Upper lobe of right lung (tissue), 1 donor: ENCODE measurements at places on chromosomes 5 and 9. TPM values are rescaled to one million over a fixed set of nuclear protein-coding genes. Genes with fewer than 3 reads are reported as not detected.

DNA sequence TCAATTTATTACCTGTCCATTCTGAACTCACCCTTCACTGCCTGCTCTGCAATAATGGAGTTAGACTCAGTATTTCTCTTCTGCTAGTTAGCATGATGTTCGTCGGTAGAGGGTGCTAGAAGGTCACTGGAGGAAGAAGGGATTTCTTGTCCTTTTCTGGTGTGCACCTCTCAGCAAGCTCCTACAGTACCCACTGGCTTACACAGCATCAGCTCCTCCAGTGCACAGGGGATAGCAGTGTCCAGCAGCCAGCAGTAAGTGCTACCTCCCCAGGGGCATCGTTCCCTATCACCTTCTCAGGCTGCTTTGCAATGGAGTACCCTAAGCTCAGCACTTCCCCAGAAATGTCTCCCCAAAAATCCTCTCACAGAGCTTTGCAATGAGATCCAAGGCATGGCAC lies 45.9 kb upstream of the APC start:
- H3K27ac ChIP-seq: no peak overlapping the region
- no peak overlapping the region for H3K4me3 ChIP-seq
- DNase-seq: no peak
- H3K4me1 ChIP-seq: no peaks in the 10 kb centered on the region
- no peaks in the 10 kb centered on the region for H3K27me3 ChIP-seq
- no peaks in the 10 kb centered on the region for H3K36me3 ChIP-seq

The TSSK1B gene
- total RNA-seq: not detected

The FOXD4L3 gene
- not detected for total RNA-seq

DNA sequence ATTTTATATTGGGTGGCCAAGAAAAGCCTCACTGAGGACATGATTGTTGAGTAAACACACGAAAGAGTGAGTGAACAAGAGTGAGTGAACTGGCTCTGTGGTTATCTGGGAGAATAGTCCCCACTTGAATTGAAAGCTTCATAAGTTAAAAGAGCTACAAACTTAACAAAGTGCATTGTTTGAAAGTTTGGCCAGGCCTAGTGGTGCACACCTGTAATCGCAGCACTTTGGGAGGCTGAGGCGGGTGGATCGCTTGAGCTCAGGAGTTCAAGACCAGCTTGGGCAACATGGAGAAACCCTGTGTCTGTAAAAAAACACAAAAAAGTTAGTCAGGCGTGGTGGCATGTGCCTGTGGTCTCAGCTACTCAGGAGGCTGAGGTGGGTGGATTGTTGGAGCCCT lies 26.9 kb downstream of the SMC2 start:
- H3K4me3 ChIP-seq: no peak overlapping the region
- H3K27ac ChIP-seq: no peak overlapping the region
- no peak for DNase-seq
- H3K27me3 ChIP-seq: no peaks in the 10 kb centered on the region
- peaks cover 25% of the 10 kb centered on the region for H3K36me3 ChIP-seq

DNA sequence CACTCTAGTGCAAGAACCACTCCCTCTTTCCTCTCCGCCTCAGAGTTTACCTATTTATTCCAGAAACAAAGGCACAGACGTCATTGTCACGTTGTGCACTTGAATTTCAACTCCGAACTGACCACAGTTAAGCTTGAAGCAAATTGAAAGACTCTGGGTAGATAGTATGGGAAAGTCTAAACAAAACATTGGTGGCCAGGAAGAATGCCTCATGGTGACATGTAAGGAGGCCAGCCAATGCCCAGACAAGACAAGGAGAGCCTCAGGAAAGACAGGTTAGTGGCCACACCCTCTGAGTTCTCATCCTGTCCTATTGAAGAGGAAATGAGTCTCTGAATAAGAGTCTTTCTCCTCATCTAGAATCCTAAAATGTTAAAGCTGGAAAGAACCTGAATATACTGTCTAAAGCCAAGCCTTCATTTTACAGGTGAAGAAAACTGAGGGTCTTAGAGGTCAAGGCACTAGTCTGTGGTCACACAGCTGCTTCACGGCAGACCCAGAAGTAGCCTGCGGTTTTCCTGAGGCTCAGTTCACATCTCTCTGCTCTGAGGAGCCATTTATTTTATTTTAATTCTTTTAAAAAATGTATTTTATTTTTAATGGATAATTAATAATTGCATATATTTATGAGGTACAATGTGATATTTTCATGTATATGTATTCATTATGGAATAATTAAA lies 30.2 kb downstream of the ZFAND5 start:
- DNase-seq: no peak
- no peak overlapping the region for H3K4me3 ChIP-seq
- no peak overlapping the region for H3K27ac ChIP-seq
- H3K27me3 ChIP-seq: no peaks in the 10 kb centered on the region

DNA sequence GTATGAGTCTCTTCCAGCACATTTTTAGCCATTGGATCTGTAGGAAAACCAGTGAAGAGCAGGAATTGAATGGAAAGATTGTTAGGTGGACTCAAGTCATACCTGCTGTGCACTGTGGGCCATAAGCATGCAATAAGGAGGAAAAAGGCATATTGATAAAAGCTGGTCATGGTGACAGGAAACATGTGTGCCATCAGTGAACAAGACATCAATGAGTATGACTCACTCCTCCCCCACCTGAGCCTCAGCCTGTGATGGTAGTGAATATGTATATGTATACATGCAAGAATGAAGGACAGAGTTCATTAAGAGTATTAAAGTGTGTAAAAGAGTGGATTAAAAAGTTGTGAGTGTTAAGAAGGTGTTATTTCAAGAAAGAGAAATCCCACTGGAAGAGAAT lies 164.5 kb downstream of the TMEM38B start:
- no peaks in the 10 kb centered on the region for H3K27me3 ChIP-seq
- no peak overlapping the region for H3K4me3 ChIP-seq
- H3K4me1 ChIP-seq: no peaks in the 10 kb centered on the region
- H3K36me3 ChIP-seq: no peaks in the 10 kb centered on the region
- H3K27ac ChIP-seq: no peak overlapping the region

- peaks cover 32% of the 10 kb centered on the region for H3K4me1 ChIP-seq
- no peaks in the 10 kb centered on the region for H3K36me3 ChIP-seq
- H3K27ac ChIP-seq: no peak overlapping the region
- no peak overlapping the region for H3K4me3 ChIP-seq
- DNase-seq: peak; percentile 57
Observed at GRCh38 chr9:126614455-126615244, 922 bp downstream of the LMX1B start.

- no peak for DNase-seq
- H3K36me3 ChIP-seq: no peaks in the 10 kb centered on the region
- no peaks in the 10 kb centered on the region for H3K4me1 ChIP-seq
- no peaks in the 10 kb centered on the region for H3K27me3 ChIP-seq
Observed at GRCh38 chr9:107024193-107024592, 161.2 kb downstream of the ZNF462 start.

DNA sequence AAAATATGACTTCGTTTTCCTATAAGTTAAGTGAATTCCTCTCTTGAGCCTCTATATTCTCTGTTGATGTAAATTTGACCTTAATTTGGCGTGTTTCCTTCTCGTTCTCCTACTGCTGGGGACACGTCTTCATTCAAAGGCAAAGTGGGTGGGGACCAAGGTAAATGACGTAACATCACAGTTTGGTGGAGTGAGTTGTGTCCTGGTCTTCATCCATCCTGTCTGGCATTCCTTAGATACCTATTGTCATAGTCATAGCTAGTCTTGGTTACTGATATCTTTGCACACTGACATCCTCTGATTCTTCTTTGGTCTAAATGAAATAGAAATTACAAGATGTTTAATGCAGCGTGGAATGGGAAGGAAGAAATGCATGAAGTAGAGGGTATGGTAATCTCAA lies 108.5 kb downstream of the NNT start:
- H3K36me3 ChIP-seq: no peaks in the 10 kb centered on the region
- no peak overlapping the region for H3K4me3 ChIP-seq
- H3K27ac ChIP-seq: no peak overlapping the region
- DNase-seq: no peak
- H3K4me1 ChIP-seq: no peaks in the 10 kb centered on the region
- no peaks in the 10 kb centered on the region for H3K27me3 ChIP-seq

DNA sequence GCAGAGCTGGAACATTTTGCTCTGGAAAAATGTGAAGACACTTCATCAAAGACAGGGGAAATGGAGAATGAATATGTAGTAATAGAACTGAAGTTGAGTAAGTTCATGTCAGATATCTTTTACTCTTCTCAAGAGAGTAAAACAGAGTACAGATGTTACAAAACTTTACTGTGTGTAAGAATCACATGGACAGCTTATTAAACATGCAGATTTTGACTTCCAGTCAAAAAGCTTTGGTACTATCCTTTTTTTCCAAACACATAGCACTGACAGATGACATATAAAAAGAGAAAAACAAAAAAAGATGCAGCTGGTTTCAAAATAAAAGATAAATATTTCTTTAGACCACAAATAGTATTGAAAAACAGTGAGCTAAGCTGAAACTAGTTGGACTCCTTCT lies 115.4 kb downstream of the FBN2 start:
- no peaks in the 10 kb centered on the region for H3K27me3 ChIP-seq
- H3K4me3 ChIP-seq: no peak overlapping the region
- no peak overlapping the region for H3K27ac ChIP-seq
- H3K36me3 ChIP-seq: no peaks in the 10 kb centered on the region
- DNase-seq: no peak

DNA sequence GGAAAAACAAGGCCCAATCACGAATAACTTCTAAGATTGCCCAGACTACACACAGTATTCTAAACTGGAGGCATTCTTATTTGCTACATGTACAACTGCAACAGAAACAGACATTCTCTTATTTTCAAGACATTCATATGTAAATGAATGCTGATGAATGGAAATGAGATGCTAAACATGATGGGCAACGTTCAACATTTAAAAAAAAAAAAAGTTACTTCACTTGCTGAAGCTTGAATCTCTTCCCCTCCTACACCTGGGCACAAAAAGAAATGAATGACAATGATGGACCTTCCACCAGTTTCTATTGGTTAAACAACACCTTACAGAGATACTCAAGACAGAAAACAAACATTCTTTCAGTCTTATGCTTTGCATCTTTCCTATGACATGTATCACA lies 160.5 kb downstream of the BNC2 start:
- H3K27ac ChIP-seq: no peak overlapping the region
- no peak for DNase-seq
- no peak overlapping the region for H3K4me3 ChIP-seq
- H3K36me3 ChIP-seq: no peaks in the 10 kb centered on the region

The NKD2 gene
- 64.4 TPM for total RNA-seq

DNA sequence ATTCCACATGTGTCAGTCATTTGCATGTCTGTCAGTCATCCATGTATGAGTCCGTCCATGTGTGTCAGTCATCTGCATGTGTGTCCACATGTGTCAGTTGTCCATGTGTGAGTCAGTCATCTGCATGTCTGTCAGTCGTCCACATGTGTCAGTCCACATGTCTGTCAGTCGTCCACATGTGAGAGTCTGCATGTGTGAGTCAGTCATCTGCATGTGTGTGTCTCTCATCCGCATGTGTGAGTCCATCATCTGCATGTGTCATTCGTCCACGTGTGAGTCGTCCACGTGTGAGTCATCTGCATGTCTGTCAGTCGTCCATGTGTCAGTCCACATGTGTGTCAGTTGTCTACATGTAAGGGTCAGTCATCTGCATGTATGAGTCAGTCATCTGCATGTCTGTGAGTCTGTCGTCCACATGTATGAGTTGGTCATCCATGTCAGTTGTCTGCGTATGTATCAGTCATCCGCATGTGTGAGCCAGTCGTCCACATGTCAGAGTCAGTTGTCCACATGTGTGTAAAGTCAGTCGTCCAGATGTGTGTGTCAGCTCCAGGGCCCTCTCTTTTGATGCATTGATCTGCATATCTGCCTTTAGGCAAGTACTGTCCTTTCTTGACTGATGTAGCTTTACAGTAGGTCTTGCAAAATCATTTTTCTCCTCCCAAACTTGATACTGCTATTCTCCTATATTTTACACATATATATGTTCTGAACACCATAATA lies 72.5 kb upstream of the CACNA1B start:
- no peak overlapping the region for H3K27ac ChIP-seq
- H3K4me1 ChIP-seq: no peaks in the 10 kb centered on the region
- DNase-seq: no peak
- H3K36me3 ChIP-seq: peaks cover 48% of the 10 kb centered on the region
- no peak overlapping the region for H3K4me3 ChIP-seq

DNA sequence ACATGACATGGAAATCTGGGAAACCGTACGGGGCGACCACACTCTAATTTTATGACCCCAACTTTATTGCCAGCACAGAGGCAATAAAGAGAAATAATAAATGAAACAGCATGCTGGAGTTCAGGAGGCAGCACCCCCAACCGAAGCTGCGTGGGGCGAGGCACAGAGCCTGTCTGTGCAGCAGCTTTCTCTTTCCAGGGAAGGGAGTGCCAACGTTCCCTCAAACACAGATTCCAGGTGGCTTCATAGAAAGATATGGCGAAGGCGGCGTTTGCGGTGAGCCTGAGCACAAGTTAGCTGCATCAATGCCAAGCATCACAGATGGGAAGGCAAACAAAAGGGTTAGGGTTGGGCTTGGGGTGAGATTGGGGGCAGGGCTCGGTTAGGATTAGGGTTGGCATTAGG lies 114.8 kb downstream of the HSD17B3 start:
- H3K36me3 ChIP-seq: no peaks in the 10 kb centered on the region
- no peaks in the 10 kb centered on the region for H3K4me1 ChIP-seq
- H3K4me3 ChIP-seq: no peak overlapping the region
- H3K27me3 ChIP-seq: no peaks in the 10 kb centered on the region

DNA sequence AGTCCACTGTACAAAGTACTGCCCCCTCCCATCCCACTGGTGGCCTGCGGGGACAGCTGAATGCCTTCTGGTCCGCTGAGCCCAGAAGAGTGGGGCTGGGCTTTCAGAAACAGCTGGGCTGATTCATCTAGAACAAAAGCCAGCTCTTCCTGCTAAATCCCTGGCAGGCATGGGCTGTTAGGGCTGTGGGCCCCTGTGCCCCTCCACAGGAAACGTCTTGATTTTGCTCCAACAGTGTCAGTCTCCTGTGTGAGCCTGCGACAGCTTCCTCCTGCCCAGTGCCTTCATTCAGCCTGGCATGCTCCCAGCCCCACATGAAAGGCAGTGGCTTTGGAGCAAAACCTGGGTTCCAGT lies 6.9 kb upstream of the GSN start:
- H3K4me3 ChIP-seq: no peak overlapping the region
- H3K4me1 ChIP-seq: peaks cover 11% of the 10 kb centered on the region
- H3K27me3 ChIP-seq: no peaks in the 10 kb centered on the region
- no peak for DNase-seq
- H3K27ac ChIP-seq: no peak overlapping the region
- no peaks in the 10 kb centered on the region for H3K36me3 ChIP-seq

- no peaks in the 10 kb centered on the region for H3K27me3 ChIP-seq
- no peak for DNase-seq
- no peaks in the 10 kb centered on the region for H3K36me3 ChIP-seq
- H3K27ac ChIP-seq: no peak overlapping the region
Observed at GRCh38 chr9:14238518-14238917, 75.4 kb downstream of the NFIB start.

GRCh38 chr9:35812025-35812602 lies at the start of gene SPAG8:
SPAG8 (minus strand) TSS chr9:35812262; CDS start chr9:35812147, 115 bp downstream.
- H3K36me3 ChIP-seq: peaks cover 25% of the 10 kb centered on the region
- DNase-seq: peak; percentile 96
- peak within 1 kb of the TSS; percentile 67 for H3K27ac ChIP-seq
